Skeletal muscle cell (primary cell): ENCODE measurements at places on chromosomes 16 and 17.

- DNase-seq, result no peak
Measured at GRCh38 chr16:76176153-76176552, 101.0 kb upstream of the CNTNAP4 start.

GRCh38 chr16:84593825-84594724, 23.8 kb downstream of the COTL1 start:
- DNase-seq, result no peak

- no peak for DNase-seq
Measured at GRCh38 chr16:84484579-84485254, 19.7 kb downstream of the MEAK7 start.

DNA sequence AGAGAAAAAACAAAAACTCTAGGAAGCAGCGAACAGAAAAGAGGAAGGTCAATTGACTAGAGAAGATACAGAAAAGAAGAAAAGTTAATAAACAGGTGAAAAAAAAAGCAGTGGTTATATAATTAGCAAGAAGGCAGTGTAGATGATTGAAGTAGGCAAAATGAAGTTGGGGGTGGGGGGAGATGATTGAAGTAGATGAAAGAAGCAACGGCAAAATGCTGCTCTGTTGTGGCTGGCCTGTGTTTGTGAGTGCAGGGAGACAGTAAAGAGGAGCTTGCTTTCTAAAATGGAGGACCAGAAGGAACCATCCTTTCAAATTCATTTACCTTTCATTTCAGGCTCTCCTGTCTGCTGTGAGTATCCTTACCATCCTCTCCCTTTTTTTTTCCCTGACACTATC, 3.6 kb downstream of the EVI2B start:
- DNase-seq, result no peak

- no peak for DNase-seq
Measured at GRCh38 chr17:58329810-58330537, 1.4 kb upstream of the TSPOAP1 start.

- DNase-seq, result no peak
Measured at GRCh38 chr17:29177541-29177870, 2.7 kb downstream of the MYO18A start.

GRCh38 chr17:41973408-41973811, 6.8 kb downstream of the CNP start:
- DNase-seq, result no peak

GRCh38 chr17:20010099-20010863, 1.1 kb downstream of the SPECC1 start:
- no peak for DNase-seq

- DNase-seq, result no peak
Measured at GRCh38 chr16:13587181-13587580, 332.8 kb upstream of the ERCC4 start.
